ENCODE measurements at places on chromosomes 1 and 21.

DNA sequence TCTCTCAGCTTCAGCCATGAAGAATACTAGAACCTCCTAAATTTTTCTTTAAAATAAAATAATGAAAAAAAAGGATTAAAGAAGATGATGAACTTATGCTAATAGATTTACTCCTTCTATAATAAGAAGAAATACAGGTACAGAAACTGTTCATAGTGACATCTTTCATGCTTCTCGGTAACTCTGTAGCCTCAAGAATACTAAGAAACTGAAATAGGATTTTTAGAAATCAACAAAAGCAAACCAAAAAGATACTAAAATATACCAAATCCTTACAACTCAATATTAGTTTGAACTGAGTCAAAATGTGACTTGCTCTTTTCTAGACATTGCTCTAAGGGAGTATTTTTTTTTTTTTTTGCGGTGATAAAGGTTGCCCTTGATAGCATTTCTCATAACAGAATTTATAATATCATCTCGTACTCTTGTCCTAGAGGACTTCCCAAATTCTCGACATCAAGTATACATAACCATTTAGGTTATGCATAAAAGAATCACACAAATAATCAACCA lies 42.8 kb downstream of the ZZZ3 start:
- DNase-seq: no peak

GRCh38 chr1:71053146-71053545 lies 5.5 kb upstream of the PTGER3 start:
- DNase-seq: no peak

GRCh38 chr1:175845338-175845737 lies 101.9 kb upstream of the TNR start:
- DNase-seq: no peak

DNA sequence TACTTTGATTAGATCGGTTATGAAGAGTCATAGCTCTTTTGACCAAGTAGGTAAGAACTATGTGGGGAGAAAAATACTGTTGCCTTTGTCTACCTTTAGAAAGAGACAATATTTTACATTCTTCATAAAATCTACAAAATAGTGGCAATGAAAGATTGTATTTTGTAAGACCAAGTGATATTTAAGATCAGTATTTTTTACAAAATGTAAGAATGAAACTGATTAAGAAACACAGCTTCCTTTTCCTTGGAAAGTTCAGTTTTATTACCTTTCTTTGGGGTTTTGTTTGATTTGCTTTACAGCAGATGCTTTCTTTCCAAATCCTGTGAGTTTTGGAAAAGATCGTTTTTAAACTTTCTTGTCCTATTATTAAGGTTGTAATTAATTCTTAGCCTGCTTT lies 69.8 kb downstream of the SLC35A3 start:
- DNase-seq: no peak

GRCh38 chr1:41045740-41046139 lies 24.2 kb upstream of the SLFNL1 start:
- no peak for DNase-seq

DNA sequence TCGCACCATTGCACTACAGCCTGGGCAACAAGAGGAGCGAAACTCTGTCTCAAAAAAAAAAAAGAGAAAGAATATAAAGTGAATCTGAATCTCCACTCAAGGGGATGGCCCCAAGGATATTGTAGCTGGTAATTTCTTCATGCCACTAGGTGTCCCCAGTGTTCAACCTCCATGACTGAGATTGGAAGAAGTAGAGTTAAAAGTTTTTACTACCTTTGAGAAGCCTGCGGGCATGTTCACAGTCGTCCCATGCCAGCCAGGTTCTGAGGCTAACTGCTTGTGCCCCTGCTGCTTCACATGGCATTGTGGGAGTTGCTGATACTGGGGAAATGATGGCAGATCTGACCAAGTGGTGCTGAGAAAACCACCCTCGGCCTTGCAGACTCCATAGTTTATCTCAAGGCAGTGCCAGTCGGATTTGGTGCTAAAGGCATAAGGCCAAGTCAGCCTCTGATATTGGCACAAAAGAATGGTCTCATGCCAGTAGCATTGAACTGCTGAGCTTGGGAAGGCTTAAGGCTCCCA lies 10.8 kb upstream of the SHISA4 start:
- no peak for DNase-seq

All from activated CD4-positive, alpha-beta T cell treated with anti-CD3 and anti-CD28 coated beads for 1 hour (primary cell).